Activated naive CD4-positive, alpha-beta T cell treated with anti-CD3 and anti-CD28 coated beads for 36 hours (primary cell): ENCODE measurements at places on chromosomes 12 and 14. TPM values are rescaled to one million over a fixed set of nuclear protein-coding genes. Genes with fewer than 3 reads are reported as not detected.

MMP17 gene
- total RNA-seq = not detected

DNA sequence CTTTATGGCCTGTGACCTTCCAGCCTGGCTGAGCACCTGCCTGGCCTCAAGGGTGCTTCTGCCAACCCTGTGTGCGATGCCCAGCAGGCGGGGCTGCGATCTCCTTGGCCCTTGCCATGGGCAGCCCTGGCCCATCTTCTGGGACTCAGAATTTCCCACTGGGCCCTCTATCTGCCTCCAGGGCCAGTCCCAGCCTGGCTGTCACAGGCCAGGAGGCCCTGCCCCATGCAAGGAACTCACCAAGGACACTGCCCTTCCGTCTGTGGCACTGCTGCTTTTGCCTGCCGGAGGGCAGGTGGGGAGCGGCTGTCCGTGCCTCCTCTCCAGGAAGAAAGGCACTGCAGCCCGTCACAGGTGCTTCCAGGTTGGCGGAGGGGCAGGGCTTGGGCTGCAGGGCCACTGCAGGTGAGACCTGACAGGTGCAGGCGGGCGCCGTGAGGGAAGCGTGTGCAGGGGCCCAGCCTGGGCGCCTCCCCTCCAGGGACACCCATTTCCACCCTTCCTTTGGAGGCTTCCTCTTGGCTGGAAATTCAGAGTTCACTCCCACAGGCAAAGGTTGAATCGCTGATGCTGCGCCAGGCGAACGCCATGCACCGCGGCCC lies 177.8 kb downstream of the KIF26A start:
- DNase-seq = no peak

GRCh38 chr12:58026897-58027891 lies 85.8 kb downstream of the ATP23 start:
- DNase-seq = no peak

DNA sequence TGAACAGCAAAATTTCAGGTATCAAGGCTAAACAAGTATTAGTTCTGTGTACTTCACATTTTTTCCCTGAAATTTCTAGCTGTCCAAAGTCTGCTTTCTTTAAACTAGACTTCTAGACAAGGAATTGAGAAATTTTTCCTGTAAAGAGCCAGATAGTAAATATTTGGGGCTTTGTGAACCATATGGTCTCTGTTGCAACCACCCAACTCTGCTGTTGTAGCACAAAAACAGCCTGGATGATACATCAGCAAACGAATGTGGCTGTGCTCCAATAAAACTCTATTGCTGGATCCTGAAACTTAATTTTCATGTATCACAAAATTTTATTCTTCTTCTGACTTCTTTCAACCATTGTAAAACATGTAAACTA lies 96.0 kb upstream of the SLC38A4 start:
- no peak for DNase-seq

DLK1 gene
- not detected for total RNA-seq

VAMP1 gene
- 31.9 TPM for total RNA-seq

DNA sequence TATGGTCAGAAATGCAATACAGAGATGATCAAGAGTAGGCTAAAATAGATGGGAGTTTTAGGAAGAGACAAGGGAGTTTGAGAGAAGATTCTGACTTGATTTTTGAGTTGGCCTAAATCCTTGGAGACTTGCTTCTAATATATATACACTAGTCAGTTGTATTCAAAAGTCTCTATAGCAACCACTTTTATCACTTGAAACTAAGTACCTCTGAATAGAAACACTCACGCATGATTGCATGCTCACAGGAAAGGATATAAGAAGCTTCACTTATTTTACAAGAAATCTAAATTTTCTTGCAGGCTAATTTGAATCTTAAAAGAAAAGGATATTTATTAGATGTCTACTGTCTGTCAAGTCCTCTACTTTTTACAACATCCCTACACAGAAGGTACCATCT lies 316.8 kb downstream of the SNAPC1 start:
- DNase-seq = no peak

GRCh38 chr12:110841007-110841406 lies 5.8 kb upstream of the CCDC63 start:
- DNase-seq = no peak
